ENCODE measurements at places on chromosomes 2 and 18.

DNA sequence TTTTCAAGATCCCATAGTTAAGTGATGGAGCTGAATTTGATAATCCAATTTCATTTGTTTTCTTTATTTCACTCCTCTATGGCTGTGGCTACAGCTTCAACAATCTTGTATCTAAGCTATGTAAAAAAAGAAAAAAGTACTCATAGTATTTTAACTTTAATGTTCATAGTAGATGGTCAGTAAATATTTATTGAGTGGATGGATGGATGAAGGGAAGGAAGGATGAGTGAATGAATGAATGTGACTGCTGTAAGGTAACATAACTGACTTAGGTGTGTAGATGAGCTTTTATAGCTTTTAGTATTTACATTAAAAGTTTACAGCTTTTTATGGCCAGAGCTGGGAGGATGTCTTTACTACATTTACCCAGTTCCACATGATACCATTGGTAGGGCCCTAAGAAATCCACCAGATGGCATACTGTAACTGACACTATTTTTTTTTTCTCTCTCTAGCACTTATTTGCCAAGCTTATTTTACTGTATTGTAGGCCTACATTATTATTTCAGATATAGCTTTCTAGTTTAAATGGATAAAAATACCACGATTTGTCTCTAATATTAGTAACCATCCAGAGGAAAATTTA is 13.4 kb upstream of the HRH4 start:
- H3K36me3 ChIP-seq, result no peaks in the 10 kb centered on the region
- peak; percentile 27 for DNase-seq
- no peak overlapping the region for H3K27ac ChIP-seq
- no peaks in the 10 kb centered on the region for H3K27me3 ChIP-seq

DNA sequence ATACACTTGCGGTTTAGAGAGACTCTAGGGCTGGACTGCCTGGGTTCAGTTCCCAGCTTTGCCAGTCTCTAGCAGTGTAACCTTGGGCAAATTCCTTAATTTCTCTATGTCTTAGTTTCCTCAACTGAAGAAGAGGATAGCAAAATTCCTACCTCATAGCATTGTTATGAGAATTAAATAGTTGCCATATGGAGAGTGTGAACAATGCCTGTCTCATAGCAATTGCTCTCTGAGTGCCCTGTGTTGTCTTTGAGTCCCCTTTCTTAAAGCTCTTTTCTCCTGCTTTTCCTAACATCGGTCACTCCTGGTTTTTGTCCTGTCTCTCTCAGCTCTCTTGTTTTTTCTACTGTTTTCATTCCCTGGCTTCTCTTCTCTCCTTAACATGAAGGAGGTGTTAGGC is 116.8 kb upstream of the ALPP start:
- peaks cover 5% of the 10 kb centered on the region for H3K36me3 ChIP-seq
- DNase-seq, result no peak
- H3K27me3 ChIP-seq, result no peaks in the 10 kb centered on the region
- H3K4me1 ChIP-seq, result no peaks in the 10 kb centered on the region
- no peak overlapping the region for H3K27ac ChIP-seq
- H3K4me3 ChIP-seq, result no peak overlapping the region

GRCh38 chr2:235951982-235952381 is 216.2 kb downstream of the GBX2 start:
- no peaks in the 10 kb centered on the region for H3K36me3 ChIP-seq
- no peak for DNase-seq
- no peaks in the 10 kb centered on the region for H3K27me3 ChIP-seq

DNA sequence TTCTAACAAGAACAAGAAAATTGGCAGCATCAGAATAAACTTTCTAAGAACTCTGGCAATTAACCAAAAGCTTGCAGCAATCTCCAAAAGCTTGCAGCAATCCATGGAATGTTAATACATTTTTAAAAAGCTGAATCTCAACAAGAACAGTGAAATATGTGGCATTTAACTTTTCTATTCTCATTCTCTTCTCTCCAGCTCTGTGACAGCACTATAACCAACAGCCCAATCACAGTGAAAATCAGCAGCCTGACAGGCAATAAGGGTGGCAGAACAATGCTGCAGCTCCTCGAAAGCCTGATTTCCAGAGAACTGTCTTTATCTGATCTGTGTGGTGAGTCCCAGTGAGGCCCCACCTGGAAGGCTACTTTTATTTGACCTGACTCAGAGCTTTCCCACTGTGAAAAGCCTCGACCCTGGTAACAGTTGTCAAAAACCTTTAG is 60.0 kb downstream of the TMEM131 start:
- no peaks in the 10 kb centered on the region for H3K36me3 ChIP-seq
- no peaks in the 10 kb centered on the region for H3K27me3 ChIP-seq
- peak; percentile 27 for DNase-seq
- H3K4me3 ChIP-seq, result no peak overlapping the region

DNA sequence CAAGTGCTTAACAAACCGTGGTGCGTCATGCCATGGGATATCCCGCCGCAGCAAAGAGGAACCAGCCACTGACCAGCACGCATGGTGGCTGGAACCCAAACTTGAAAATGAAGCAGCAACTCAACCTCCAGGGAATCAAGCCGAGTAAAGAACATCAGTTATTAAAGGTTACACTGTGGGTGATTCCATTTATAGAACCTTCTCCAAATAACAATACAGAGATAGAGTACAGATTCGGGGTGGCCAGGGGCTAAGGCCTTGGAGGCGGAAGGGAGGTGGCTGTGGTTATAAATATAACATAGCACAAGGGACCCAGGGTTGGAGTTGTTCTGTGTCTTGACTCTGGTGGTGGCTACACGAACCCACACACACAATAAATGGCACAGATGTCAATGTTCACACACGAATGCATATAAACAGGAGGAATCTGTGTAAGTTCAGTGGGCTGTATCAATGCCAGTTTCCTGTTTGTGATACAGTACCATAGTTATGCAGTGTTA is 123.1 kb downstream of the EIPR1 start:
- H3K4me1 ChIP-seq, result no peaks in the 10 kb centered on the region
- no peak overlapping the region for H3K27ac ChIP-seq
- no peak overlapping the region for H3K4me3 ChIP-seq
- DNase-seq, result no peak

DNA sequence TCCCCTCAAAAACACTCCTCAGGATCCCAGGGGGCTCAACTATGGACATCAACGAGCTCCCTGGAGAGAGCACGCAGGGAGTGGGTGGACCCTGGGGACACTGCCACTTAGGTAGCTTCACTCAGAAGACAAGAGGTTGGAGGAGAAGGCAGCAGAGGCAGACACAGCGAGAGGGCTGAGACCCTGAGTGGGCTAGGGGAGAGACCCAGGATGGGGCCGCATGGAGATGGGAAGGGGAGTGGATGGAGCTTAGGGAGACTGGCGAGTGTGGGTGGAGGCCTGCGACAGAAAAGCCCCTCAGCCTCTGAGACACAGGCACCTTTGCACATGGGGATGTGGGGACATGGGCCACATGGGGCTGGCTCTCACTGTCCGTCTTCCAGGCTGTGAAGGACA is 70.9 kb downstream of the ASB1 start:
- DNase-seq, result no peak
- H3K36me3 ChIP-seq, result no peaks in the 10 kb centered on the region
- no peak overlapping the region for H3K27ac ChIP-seq
- peaks cover 4% of the 10 kb centered on the region for H3K4me1 ChIP-seq
- H3K27me3 ChIP-seq, result no peaks in the 10 kb centered on the region

DNA sequence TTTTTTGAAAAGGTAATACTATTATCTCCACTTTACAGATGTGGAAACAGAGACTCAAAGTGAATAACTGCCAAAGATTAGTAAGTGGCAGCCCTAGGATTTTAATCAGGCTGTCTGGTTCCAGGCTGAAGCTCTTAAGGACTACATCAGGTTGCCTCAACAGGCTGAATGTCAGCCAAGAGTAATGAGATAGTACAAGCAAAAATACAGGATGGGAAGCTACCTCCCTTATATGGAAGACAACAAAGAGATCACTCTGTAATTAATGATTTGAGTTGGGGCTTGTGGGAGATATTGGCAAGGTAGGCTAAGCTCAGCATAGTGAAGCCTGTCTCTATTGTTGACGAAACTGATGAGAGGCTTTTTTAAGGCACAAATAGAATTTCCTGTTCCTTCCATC is 323.1 kb downstream of the KCNJ3 start:
- H3K4me3 ChIP-seq, result no peak overlapping the region
- H3K27me3 ChIP-seq, result no peaks in the 10 kb centered on the region
- no peaks in the 10 kb centered on the region for H3K36me3 ChIP-seq
- no peak overlapping the region for H3K27ac ChIP-seq
- no peak for DNase-seq
- no peaks in the 10 kb centered on the region for H3K4me1 ChIP-seq

- peaks cover 4% of the 10 kb centered on the region for H3K36me3 ChIP-seq
- H3K4me3 ChIP-seq, result no peak overlapping the region
- DNase-seq, result no peak
- no peaks in the 10 kb centered on the region for H3K4me1 ChIP-seq
These were observed 90.5 kb downstream of the TMEM185B start for GRCh38 chr2:120132691-120133090.

GRCh38 chr2:908568-908967 is 42.1 kb upstream of the SNTG2 start:
- no peak for DNase-seq
- H3K4me3 ChIP-seq, result no peak overlapping the region
- H3K4me1 ChIP-seq, result no peaks in the 10 kb centered on the region
- no peaks in the 10 kb centered on the region for H3K27me3 ChIP-seq
- no peak overlapping the region for H3K27ac ChIP-seq

Data from hepatocyte (in vitro differentiated cells).